ENCODE measurements at places on chromosomes 16 and 17. TPM values are rescaled to one million over a fixed set of nuclear protein-coding genes. Genes with fewer than 3 reads are reported as not detected.

GRCh38 chr17:83008526-83008925 is 70.9 kb upstream of the METRNL start:
- H3K36me3 ChIP-seq: peaks cover 4% of the 10 kb centered on the region
- H3K27ac ChIP-seq: no peak overlapping the region
- H3K27me3 ChIP-seq: no peaks in the 10 kb centered on the region
- H3K4me1 ChIP-seq: peaks cover 6% of the 10 kb centered on the region

DNA sequence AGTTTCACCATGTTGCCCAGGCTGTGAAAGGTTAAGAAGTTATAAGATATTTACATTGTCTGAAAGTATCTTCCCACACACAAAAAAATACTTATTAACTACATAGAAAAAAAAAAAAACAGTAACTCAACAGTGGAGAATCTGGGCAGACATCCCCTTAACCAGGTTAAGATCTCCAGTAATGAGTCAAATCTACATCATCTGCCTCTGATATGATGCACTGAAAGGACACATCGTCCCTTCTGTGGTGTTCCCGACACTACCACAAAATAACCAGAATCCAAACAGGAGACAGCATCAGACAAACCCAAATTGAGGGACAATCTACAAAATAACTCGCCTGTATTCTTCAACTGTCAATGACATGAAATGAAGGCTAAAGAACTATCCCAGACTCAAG is 40.0 kb downstream of the CMTM4 start:
- H3K4me1 ChIP-seq: peaks cover 18% of the 10 kb centered on the region
- no peaks in the 10 kb centered on the region for H3K36me3 ChIP-seq
- no peak overlapping the region for H3K27ac ChIP-seq
- H3K27me3 ChIP-seq: no peaks in the 10 kb centered on the region
- H3K4me3 ChIP-seq: no peak overlapping the region
- DNase-seq: no peak

Gene PRRT2
- total RNA-seq: 9.7 TPM

Gene PHOSPHO1
- total RNA-seq: 0.54 TPM

Gene LHX1
- 8.6 TPM for total RNA-seq
